ENCODE measurements at places on chromosomes 6 and 20.

- no peak for DNase-seq
Observed at GRCh38 chr6:43744931-43745727, 24.9 kb upstream of the VEGFA start.

DNA sequence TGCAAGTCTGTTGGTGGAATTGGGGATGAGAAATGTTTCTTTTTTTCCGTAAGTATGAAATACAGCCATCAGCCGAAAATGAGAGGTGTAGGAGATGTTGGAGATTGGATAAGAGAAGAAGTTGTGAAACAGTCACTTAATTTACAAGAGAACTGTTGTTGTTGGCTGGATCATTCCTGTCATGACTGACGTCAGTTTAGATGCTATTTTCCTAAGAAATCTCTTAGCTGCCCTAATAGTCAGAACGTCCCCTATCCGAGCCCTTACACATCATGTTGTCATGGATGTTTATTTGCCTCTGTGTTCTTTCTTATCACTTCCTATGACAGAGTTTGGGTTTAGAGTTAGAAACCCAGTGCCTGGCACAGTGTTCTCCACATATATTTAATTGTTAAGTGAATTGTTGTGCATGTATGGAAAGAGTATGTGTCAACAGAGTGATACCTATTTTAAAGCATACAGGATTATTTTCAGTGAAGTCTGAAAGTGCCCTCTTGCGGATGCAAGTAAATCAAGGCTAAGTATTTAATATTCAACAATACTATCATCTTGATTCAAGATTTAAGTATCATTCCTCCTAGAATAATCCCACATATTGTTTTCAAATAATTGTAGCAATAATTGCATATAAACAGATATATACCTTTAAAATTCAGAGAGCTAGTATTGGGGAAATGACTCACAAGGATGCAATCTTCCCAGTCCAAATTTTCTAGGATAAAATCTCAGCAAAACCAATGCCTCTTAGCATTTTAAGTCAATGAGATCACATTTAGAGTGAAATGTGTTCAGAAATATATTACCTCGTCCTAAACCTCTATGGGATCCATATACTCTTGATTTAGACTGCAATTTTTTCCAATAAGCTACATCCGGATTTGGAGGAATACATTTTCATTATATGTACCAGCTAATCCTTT, 309.9 kb upstream of the NOX3 start:
- DNase-seq: no peak

DNA sequence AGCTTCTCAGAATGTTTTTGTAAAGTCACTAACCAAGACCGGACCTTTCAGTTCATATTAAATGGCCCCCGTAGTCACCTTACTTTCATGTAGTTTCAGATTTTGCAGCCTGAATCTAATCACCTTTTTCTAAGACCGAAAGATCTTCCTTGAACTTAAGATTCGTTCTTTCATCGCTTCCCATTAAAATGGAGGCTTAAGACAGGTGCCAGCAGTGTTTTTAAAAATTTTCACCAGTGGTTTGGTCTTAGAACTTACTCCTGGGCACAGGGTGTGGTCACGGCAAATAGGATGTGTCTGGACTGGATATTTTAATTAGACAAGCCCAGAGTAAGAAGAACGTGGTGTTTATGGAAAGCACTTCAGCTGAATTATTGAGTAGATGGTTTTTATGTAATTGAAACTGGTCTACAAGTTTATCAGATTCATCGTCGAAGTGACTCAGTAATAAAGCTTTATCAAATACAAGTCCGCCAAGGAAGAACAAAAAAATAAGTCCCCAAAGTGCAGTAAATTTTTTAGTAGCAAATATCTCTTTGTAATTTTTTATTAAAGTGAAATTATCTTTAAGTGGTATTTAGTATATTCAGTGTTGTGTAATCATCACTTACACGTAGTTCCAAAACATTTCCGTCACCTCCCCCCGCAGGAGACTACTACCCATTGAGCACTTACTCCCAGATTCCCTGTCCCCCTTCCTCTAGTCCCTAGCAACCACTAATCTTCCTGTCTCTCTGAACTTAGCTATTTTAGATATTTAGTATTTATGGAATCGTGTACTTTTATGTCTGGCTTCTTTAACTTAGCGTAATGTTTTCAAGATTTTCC, 868 bp downstream of the SRSF3 start:
- no peak for DNase-seq

- DNase-seq: no peak
Observed at GRCh38 chr20:61965606-61966491, 99.8 kb downstream of the TAF4 start.

DNA sequence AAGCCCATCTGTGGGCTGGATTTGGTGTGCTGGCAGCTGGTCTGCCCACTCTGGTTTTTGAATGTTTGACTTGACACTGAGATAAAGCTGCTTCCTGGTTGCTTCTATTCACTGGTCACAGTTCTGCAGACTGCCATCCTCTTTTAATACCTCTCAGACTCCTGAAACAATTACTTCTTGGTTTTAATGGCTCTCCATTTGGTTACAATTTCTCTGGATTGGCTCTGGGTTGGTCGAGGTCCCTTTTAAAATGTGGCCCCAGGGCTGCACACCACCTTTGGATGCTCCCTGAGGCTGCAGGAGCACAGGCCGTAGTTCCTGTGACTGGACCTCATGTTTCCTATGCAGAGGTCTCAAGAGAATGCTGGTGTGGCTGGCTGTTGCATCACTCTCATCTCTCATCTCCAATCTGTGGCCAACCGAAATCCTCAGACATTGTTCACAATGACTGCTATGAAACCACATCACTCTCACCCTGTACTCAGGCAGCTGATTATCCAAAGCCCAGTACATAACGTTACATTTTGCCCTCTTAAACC, 98.5 kb downstream of the INSM1 start:
- no peak for DNase-seq

GRCh38 chr6:19432966-19433498, 404.1 kb upstream of the ID4 start:
- no peak for DNase-seq

- no peak for DNase-seq
Observed at GRCh38 chr6:154849475-154849874, 116.3 kb downstream of the SCAF8 start.

- DNase-seq: no peak
Observed at GRCh38 chr6:105280033-105280432, 100.2 kb upstream of the POPDC3 start.

GRCh38 chr20:62413896-62414481, 6.9 kb upstream of the CABLES2 start:
- no peak for DNase-seq

DNA sequence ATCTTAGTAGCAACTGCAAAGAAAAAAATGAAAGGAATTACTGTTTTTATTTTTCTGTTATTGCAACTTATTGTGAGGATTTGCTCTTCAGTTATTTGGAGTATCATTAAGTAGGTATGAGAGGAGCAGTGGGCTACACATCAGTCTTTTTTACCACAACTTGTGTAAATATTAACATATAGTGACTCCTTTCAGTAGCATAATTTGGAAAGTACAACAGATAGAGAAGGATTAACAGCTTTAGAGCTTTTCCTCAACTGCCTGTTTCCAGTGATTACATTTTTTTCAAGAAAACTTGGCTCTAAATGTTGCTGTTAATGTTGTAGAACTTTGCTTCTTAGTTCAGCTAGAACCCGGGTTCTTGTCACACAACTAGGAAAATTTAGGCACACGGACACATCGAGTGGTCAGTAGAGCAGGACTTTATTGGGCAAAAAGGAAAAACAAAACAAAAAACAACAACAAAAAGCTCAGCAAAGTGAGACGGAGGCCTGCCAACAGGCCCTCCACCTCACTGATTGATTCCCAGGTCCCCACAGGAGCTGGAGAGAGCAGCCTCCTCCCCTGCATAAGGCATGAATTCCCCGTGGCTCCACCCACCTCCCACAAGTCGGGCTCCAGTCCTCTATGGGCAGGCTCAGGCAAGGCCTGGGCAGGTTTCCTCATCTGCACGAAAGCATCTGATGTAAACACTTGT, 75.1 kb downstream of the ADGRG6 start:
- DNase-seq: no peak

- DNase-seq: no peak
Observed at GRCh38 chr6:90101403-90101802, 195.2 kb downstream of the BACH2 start.

GRCh38 chr20:766906-767305, 1.4 kb downstream of the SLC52A3 start:
- DNase-seq: no peak

- DNase-seq: no peak
Observed at GRCh38 chr6:169132352-169132940, 121.2 kb downstream of the THBS2 start.

DNA sequence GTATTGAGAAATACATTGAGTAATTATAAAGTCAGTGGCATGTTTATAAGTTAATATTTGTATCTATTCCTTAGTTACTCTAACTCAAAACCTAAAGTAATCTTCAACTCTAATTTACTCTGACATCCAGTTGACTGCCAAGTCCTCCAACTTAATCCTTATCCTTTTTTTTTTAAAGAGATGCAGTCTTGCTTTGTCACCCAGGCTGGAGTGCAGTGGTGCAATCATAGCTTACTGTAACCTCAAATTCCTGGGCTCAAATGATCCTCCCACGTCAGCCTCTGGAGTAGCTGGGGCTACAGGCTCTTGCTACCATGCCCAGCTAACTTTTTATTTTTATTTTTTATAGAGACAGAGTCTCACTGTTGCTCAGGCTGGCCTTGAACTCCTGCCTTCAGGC, 24.4 kb downstream of the PTPN1 start:
- DNase-seq: no peak

DNA sequence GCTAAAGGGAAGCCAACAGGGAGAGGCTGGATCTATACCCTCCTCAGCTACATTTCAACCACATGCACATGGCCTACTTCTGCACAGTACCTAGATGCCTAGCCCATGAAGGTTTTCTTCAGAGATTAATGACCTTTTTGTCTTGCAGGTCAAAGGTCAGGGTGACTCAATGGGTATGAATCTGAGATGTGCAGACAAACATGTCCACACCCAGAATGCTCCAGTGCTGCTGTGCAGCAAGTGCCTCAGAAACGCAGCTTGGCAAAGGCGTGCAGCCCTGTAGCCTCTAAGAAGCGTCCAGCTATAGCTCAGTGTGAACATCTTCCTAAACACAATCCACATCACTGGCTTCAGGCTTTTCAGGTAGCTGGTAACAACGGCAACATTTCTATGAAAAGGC, 24.4 kb downstream of the MAP1LC3A start:
- no peak for DNase-seq

DNA sequence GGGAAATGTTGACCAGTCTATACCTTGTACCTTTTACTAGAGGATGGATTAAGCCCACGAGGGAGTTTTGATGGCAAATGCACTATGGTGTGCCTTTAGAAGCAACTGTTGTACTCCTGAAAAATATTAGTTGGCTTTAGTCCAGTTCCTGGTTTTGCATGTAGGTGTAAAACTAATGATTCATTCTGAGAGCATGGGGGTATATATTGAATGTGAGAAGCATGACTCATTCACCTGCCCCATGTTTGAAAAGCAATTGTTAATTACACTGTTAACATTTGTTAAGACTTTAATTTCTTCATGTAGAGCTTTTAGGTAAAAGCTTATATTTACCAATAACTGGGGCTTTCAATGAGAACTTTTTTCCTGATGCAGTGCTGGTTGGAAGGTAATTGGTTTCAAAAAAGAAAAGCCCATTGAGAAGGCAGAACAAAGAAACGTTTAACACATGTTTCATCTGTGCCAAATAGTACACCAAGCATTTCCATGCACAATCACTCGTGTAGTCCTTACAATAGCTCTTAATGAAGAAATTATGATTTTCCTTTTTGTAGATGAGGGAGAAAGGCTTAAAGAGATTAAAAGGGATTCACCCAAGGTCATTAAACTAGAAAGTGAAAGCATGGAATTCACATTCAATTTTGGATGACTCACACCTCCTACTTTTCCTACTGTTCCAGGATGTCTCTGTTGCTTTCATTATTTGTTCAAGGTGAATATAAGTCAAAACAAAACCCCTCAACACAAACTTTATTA, 134.1 kb downstream of the CCDC170 start:
- no peak for DNase-seq

- no peak for DNase-seq
Observed at GRCh38 chr6:116971959-116972358, 94.9 kb downstream of the RFX6 start.

DNA sequence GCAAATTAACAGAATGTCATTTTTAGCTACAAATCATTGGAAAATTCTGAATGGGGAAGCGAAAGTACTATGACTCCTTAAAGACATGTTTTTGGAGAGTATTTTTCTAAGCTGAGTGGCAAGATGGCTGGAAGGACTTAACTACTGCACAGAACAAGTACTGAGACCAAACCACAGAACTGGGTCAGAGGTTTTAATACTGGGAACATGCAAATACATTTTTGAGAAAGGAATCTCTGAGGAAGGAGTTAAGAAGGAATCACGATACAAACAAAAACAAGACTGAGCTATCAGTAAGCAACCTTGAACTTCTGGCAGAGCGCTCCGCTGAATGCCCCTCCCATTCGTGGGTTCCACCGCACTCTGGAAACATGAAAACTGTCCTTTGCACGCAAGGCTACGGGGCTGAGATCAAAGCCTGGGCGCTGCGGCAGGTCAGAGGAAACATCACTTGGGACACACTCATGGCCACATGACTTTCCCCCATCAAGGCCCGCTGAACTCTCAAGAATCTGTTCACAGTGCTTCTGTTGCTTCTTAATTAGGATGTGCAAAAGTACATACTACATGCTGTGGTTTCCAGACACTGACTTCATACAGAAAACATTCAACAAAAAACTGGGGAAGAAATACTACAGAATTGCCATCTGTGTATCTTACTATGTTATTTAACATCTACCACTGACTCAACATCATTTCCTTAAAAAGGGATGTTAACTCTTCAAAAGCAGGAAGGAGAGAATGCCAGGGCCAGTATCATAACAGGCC, 27.8 kb downstream of the SLC23A2 start:
- DNase-seq: no peak

DNA sequence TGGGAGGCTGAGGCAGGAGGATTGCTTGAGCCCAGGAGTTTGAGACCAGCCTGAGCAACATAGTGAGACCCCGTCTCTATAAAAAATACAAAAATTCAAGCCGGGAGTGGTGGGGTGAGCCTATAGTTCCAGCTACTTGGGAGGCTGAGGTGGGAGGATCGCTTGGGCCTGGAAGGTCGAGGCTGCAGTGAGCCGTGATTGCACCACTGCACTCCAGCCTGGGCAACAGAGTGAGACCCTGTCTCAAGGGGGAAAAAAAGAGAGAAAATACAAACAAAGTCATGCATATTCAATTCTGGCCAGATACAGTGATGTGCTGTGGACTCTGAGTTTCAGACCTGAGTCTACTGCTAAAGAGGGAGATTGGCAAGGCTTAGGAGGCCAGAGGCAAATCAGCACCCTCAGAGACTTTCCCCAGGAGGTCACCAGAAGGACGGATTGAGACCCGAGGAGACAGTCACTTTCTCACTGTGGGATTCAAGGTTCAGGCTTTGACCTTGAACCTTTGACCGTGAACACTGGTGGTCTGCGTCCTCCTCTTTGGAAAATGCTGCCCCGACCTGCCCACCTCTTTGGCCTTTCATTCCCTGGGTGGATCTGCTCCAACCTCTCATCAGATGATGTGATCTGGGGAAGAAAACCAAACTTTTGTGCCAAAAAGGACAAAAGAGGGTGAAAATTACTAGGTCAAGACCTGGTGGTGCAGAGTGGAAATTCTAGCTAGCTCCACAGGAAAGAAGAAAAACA, 31.2 kb downstream of the TGM2 start:
- DNase-seq: no peak

- DNase-seq: no peak
Observed at GRCh38 chr20:60535211-60535610, 577.0 kb downstream of the CDH26 start.

Measured in stimulated activated CD8-positive, alpha-beta memory T cell treated with anti-CD3 and anti-CD28 coated beads, Interleukin-4, amount 100 ng/mL, for 1 hour (primary cell).